ENCODE measurements at places on chromosomes 4 and X.

DNA sequence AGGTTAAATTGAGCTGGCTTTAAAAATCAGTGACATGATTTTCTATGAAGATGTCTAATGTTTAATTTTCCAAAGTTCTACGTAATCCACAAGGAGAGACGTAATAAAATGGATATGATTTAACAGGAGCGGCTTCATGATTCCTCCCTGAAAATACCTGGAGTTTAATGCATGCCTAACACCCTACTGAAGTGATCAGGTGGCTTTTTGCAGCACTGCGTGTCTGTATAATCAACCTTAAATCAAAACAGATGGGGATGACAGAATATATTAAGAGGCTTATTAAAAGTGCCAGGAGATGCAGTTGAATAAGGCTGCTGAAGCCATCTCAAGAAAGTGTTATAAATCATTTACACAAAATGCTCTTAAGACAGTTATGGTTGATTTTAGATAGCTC, 112.4 kb upstream of the TLR3 start:
- DNase-seq = no peak

DNA sequence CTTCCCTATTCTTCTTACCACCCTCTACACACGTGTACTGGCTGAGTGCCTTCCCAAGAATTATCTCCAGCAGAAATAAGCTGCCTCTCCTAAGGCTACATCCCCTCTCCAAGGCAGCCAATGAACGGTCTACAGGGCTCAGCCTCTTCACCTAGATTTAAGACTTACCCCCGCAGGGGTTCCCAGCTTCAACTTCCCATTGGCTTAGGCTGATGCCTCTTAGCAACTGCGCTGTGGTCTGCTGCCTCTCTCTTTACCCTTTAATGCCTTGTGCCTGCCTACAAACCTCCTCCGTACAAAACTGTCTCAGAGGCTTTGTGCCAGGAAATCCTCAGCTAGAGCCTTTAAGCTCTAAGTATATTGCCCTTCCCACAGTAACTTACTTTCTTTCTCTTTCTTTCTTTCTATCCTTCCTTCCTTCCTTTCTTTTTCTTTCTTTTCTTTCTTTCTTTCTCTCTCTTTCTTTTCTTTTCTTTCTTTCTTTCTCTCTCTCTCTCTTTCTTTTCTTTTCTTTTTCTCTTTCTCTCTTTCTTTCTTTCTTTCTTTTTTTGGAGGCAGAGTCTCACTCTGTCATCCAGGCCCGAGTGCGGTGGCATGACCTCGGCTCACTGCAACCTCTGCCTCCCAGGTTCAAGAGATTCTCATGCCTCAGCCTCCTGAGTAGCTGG, 15.1 kb upstream of the PIGA start:
- DNase-seq = no peak

- no peak for DNase-seq
These were observed 12.2 kb upstream of the PDE6B start for GRCh38 chr4:613126-613525.

GRCh38 chr4:102008711-102009110, 218.2 kb downstream of the BANK1 start:
- no peak for DNase-seq

DNA sequence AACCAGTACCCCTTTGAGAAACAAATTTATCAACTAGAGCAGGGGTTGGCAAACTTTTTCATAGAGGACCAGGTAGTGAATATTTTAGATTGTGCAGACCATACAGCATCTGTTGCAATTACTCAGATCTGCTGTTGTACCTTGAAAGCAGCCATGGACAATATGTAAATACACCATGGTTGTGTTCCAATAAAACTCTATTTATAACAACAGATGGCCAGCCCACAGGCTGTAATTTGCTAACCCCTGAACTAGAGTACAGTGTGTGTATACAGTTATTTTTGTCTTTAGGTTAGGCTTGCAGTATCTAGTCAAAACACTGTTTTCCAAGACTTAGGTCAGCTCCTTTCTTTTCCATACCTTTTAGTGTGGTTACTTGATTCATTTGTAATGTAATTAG, 54.4 kb downstream of the PHKA1 start:
- DNase-seq = no peak

GRCh38 chr4:146498291-146498690, 23.4 kb downstream of the SLC10A7 start:
- DNase-seq = no peak

Measured in Karpas-422 (cell line).